ENCODE measurements at places on chromosomes 1 and 21. TPM values are rescaled to one million over a fixed set of nuclear protein-coding genes. Genes with fewer than 3 reads are reported as not detected.

The CSF3R gene
- total RNA-seq = 30.0 TPM

The ZBTB7B gene
- total RNA-seq = 18.6 TPM

The CLIC6 gene
- 1.5 TPM for total RNA-seq

The APOBEC4 gene
- total RNA-seq = not detected

The CFHR4 gene
- not detected for total RNA-seq

The UBASH3A gene
- 0.23 TPM for total RNA-seq

The KRTAP6-3 gene
- not detected for total RNA-seq

The ABCA4 gene
- total RNA-seq = 10.8 TPM

The DBT gene
- total RNA-seq = 18.3 TPM

The TXNIP gene
- 647 TPM for total RNA-seq

The GORAB gene
- total RNA-seq = 11.3 TPM

The SLAMF1 gene
- total RNA-seq = 0.64 TPM

The SPATA1 gene
- total RNA-seq = 1.6 TPM

The ST6GALNAC3 gene
- total RNA-seq = 49.0 TPM

The GIPC2 gene
- total RNA-seq = 7.5 TPM

The GBP7 gene
- not detected for total RNA-seq

The VSIG8 gene
- total RNA-seq = 0.23 TPM

The PHACTR4 gene
- total RNA-seq = 21.0 TPM

The TMEM82 gene
- total RNA-seq = 2.5 TPM

The TMEM200B gene
- total RNA-seq = 16.1 TPM

The LCE1D gene
- total RNA-seq = not detected

The CD1D gene
- total RNA-seq = 5.0 TPM

The RGS5 gene
- 16.3 TPM for total RNA-seq

The CYP4Z1 gene
- total RNA-seq = 0.93 TPM

The UBQLN4 gene
- total RNA-seq = 19.7 TPM

The ARHGAP30 gene
- 5.5 TPM for total RNA-seq

The KRTAP8-1 gene
- total RNA-seq = not detected

The FAM177B gene
- total RNA-seq = not detected

All from metanephros (tissue), 2 donors.